ENCODE measurements at places on chromosomes 11 and 22.

- DNase-seq: no peak
Measured at GRCh38 chr22:46695346-46696228, 42.5 kb downstream of the CERK start.

GRCh38 chr11:107858217-107859070 is at the start of gene SLC35F2:
TSS of gene SLC35F2 (minus strand) at chr11:107858787. CDS start at chr11:107858767, 20 bp downstream.
- DNase-seq: peak; percentile 68

- DNase-seq: no peak
Measured at GRCh38 chr11:129223701-129224149, 31.6 kb upstream of the ARHGAP32 start.

DNA sequence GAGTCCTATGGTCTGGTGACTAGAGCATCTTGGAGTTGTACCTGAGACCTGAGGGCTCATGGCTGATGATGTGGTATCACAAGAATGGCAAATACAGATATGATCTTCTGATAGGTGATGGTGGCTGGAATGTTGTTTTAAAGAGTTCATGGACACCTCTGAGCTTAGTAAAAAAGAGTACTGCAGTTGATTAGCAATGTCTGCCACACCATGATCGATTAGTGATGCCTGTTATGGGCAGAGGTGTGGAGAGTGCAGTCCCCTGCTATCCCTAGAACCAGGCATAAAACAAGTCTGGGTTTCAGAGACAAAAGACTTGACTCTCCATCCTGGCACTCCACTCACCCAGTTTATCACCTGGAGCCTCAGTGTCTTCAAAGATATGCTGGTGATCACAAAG is 1.4 kb upstream of the BATF2 start:
- DNase-seq: no peak

DNA sequence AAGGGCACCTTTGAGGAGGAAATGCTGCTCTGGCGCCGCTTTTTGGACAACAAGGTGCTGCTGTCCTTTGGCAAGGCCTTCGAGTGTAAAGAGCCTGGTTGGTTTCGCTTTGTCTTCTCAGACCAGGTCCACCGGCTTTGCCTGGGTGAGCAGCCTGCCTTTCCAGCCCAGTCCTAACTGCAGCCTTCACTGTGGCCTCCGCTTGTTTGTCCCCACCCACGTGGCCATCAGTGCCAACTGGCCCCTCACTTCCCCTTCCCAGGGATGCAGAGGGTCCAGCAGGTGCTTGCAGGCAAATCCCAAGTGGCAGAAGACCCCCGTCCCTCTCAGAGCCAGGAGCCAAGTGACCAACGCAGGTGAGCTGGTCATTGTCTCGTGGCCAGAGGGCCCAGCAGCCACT is 12.0 kb upstream of the EXT2 start:
- DNase-seq: no peak

GRCh38 chr22:44448271-44448830 is 49.7 kb downstream of the RTL6 start:
- DNase-seq: peak; percentile 66

DNA sequence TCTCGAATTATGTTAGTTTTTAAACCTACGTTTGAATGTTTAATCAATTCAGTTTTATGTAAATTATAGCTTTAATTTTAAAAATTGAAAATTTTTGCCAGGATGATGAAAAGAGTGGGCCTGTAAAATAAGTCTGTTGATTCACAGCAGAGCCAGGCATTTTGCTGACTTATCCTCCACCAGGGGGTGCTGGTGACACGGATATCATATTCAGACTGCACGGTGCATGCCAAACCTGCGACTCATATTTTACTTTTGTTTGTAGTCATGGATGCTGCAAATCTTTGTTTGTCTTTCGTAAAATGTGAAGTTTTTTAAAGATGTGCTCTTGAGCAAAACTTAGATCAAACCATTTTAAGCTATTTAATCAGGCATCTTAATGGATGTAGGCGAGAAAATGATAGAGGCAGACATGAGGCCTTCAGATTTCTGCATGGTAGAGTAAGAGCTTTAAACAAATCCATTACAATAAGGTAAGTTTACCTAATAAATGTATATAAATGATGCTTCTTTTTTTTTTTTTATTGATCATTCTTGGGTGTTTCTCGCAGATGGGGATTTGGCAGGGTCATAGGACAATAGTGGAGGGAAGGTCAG is 3.6 kb upstream of the OR8B3 start:
- DNase-seq: peak; percentile 81

DNA sequence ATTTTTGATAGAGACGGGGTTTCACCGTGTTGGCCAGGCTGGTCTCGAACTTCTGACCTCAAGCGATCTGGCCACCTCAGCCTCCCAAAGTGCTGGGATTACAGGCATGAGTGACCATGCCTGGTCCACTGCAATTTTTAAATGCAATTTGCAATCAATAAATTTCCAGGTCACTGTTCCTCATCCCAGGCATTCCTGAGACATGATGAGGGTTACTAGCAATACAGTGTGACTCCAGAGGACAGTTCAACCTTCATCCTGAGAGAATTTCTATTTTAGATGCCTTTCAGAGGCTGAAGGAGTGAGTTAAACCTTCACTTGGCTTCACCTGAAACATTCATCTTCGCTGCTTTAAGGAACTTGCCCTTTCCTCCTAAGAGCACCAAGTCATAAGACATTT is 9.7 kb upstream of the UBASH3B start:
- no peak for DNase-seq

GRCh38 chr11:76850130-76850529 is 10.6 kb upstream of the ACER3 start:
- no peak for DNase-seq

DNA sequence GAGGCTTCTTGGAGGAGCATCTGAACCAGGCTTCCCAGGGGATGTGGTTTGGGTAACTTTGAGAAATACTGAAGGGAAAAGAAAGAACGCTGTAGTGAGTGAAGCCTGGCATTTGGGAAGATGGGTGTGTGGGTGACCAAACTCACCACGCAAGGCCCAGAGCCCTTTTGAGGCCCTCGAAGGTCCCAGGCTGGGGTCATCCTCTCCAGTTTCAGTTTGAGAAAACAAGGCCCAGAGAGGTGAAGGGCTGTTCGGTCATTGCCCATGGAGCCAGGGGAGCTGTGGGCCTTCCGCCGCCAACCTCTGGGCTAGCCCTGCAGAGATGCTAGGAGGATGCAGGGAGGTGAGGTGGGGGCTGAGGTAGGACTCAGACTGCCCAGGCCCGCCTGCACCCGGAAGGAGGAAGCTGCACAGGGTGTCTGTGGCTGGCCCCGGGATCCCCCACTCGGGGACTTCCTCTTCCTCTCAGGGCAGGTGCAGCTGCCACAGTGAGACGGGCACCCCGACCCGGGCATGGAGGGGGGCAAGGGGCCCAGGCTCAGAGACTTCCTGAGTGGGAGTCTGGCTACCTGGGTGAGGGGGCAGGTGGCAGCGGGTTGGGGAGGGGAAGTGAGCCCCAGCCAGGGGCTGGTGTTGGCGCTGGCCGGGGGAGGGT is at the start of gene CCDC88B:
TSS of gene CCDC88B (plus strand) at position 451 of the 655 bp plus-strand sequence. CDS start at position 514, 63 bp downstream.
- no peak for DNase-seq

GRCh38 chr11:34243600-34244464 is 114.0 kb downstream of the ABTB2 start:
- no peak for DNase-seq

GRCh38 chr11:127345819-127346459 is 345.4 kb upstream of the KIRREL3 start:
- peak; percentile 58 for DNase-seq

GRCh38 chr22:19398206-19398605 is 33.3 kb downstream of the HIRA start:
- no peak for DNase-seq

DNA sequence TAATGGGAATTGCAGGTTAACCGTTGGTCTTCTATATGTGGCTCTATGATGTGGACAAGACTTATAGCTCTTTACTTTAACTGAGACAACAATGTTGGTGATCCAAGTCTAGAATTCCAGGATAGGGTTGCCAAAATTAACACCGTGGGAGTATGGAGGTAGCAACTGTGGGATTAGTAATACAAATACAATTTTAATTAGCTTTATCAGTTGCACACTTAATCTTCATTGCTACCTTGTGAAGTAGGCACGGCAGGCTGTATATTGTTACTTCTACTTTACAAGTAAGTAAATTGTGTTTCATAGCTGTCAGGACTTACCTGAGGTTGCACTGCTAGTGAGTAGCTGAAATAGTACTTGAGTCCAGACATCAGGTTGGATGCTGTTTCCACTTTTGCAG is 21.0 kb downstream of the MTMR3 start:
- DNase-seq: no peak

- no peak for DNase-seq
Measured at GRCh38 chr11:116115801-116116200, 611.6 kb upstream of the CADM1 start.

DNA sequence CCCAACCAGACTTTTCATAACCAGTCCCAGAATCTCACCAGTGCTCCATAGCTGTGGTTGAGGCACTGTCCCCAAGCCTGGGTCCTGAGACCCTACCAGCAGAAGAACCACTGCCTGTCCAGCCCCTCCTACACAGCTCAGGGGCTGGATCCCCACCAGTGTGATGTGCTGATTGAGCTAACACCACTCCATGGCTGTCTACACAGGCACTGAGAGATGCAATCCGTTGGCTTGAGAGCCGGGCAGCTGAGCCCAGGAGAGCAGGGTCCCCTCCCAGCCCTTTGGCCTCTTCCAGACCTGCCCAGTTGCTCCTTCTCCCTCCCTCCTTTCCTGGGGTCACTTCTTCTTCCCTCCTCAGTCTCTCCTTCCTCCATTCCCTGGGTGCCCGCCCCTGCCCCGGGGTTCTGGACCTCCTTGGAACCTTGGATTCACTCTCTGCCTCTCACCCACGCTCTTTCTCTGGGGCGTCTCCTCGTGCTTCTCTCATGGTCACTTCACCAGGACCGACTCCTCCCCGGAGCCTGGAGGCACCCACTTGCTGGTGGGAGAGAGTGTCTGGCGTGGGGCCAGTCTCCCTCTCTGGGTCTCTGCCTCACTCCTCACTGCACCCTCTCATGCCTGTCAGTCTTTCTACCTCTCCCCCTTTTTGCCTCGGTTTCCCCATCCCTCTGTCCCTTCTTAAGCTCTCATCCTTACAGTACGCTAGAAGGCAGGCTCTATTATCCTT is 706 bp upstream of the SCYL1 start:
- peak; percentile 58 for DNase-seq

GRCh38 chr22:22403306-22403705 is 105.2 kb downstream of the ZNF280B start:
- no peak for DNase-seq

GRCh38 chr11:97860237-97860636 is 1160.5 kb upstream of the CNTN5 start:
- no peak for DNase-seq

DNA sequence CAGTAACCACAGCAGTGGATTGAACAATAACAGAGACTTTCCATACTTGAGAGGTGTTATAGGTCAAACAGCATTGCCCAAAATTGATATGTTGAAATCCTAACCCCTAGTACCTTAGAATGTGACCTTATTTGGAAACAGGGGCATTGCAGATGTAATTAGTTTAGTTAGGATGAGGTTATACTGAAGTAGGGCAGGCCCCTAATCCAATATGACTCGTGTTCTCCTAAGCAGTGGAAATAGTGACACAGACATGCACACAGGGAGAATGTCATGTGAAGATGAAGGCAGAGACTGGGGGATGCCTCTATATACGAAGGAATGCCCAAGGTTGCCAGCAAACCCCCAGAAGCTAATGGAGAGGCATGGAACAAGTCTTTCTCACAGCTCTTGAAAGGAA is 270.5 kb downstream of the TENM4 start:
- no peak for DNase-seq

- DNase-seq: no peak
Measured at GRCh38 chr11:7421136-7421535, 64.2 kb upstream of the OLFML1 start.

DNA sequence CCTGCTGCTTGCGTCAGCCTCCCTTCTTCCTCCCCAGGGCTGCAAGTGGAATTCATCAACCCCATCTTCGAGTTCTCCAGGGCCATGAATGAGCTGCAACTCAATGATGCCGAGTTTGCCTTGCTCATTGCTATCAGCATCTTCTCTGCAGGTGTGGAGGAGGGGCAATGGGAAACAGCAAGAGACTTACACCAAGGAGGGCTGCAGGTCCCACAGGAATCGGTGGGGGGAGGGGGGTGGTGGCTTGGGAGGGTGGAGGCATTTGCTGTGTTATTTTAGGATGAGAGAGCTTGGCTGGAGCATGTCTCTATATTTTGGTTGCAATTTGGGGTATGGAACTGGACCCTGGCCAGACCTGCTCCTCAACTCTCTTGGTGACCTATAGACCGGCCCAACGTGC is 2.1 kb upstream of the MADD start:
- DNase-seq: no peak

GRCh38 chr11:77154381-77155081 is 26.5 kb downstream of the MYO7A start:
- peak; percentile 76 for DNase-seq

DNA sequence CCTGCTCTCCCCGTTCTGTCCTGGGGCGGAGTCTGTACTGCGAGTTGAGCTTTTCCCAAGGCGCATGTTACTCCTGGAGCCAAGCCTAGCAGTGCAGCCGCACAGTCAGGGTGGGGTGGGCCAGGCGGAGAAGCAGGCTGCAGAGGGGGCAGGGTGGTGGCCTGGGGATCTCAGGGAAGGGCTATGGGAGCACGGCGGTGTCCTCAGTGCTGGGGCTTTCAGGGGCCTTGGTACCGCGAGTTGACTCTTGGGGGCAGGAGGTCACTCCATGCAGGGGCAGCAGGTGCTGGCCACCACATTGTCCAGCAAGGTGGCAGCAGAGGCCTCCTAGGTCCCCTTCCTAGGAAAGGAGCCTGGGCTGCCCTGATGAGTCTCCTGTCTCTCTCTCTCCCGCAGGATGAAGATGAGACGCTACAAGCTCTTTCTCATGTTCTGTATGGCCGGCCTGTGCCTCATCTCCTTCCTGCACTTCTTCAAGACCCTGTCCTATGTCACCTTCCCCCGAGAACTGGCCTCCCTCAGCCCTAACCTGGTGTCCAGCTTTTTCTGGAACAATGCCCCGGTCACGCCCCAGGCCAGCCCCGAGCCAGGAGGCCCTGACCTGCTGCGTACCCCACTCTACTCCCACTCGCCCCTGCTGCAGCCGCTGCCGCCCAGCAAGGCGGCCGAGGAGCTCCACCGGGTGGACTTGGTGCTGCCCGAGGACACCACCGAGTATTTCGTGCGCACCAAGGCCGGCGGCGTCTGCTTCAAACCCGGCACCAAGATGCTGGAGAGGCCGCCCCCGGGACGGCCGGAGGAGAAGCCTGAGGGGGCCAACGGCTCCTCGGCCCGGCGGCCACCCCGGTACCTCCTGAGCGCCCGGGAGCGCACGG is 14.9 kb upstream of the MIEF1 start:
- DNase-seq: peak; percentile 62

- DNase-seq: no peak
Measured at GRCh38 chr11:36657610-36658267, 59.7 kb upstream of the RAG2 start.

GRCh38 chr11:59292611-59293010 is 66.1 kb upstream of the OR5AN1 start:
- no peak for DNase-seq
